Activated CD4-positive, alpha-beta T cell treated with anti-CD3 and anti-CD28 coated beads for 1 hour (primary cell): ENCODE measurements at places on chromosomes 2 and 18.

- DNase-seq: no peak
These were observed 590.8 kb upstream of the ID2 start for GRCh38 chr2:8090748-8091700.

- no peak for DNase-seq
These were observed 8.7 kb downstream of the GLS start for GRCh38 chr2:190889175-190889943.

DNA sequence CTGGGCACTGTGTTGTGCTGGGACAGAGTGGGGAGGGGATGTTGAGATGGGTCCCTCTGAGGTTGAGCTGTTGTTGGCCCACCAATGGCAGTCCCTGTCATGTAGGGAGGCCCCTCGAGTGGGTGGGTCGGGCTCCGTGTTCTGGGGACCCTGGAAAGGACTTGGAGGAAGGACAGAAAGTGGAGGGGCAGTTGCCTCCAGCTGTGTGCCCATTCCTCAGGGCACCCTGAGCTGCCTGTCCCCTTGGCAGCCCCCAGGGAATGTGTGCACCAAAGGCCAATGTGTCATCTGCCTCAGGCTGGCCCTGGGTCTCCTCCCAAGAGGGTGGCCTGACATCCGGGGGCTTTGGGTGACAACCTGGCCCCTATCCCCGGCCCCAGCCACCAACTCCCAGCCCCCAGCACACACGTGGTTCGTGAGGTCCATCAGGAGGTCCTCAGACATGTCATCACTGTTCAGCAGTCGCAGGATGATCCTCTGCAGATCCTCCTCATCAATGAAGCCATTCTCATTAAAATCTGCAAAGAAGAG is 57.7 kb downstream of the CIB4 start:
- no peak for DNase-seq

DNA sequence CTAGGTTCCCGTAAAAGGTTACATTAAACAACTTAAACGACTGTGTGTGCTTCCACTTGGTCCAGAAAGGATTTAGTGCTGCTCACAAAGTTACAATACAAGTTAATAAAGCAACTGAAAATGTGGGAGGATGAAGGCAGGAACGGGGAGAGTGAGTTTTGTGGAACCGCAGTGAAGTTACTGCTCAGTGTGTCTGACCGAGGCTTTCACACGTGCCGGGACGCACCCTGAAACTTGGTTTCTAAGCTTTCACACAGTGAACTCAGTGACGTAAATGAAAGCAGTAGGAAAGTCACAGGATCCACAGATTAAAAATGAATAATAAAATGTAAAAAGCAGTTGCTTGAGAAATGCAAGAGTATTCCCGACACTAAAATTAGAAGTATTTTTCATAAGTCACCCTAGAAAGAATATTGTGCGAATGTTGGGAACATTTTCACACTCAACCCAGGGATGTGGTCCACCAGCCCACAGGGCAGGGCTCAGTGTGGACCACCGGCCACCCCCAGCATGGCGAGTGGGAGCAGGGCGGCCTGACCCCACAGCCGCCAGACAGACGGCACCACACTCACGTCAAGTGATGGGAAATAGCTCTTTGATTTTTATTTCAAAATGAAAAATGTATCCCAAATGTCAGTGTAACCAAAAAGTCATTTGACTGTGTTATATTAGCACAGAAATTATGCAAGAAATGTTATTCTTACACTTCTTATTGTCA is 32.6 kb upstream of the CHMP1B start:
- DNase-seq: no peak

- DNase-seq: peak; percentile 15
These were observed 51.4 kb upstream of the SPAG16 start for GRCh38 chr2:213232649-213233437.

- DNase-seq: no peak
These were observed 13.2 kb upstream of the CD302 start for GRCh38 chr2:159811232-159811631.

DNA sequence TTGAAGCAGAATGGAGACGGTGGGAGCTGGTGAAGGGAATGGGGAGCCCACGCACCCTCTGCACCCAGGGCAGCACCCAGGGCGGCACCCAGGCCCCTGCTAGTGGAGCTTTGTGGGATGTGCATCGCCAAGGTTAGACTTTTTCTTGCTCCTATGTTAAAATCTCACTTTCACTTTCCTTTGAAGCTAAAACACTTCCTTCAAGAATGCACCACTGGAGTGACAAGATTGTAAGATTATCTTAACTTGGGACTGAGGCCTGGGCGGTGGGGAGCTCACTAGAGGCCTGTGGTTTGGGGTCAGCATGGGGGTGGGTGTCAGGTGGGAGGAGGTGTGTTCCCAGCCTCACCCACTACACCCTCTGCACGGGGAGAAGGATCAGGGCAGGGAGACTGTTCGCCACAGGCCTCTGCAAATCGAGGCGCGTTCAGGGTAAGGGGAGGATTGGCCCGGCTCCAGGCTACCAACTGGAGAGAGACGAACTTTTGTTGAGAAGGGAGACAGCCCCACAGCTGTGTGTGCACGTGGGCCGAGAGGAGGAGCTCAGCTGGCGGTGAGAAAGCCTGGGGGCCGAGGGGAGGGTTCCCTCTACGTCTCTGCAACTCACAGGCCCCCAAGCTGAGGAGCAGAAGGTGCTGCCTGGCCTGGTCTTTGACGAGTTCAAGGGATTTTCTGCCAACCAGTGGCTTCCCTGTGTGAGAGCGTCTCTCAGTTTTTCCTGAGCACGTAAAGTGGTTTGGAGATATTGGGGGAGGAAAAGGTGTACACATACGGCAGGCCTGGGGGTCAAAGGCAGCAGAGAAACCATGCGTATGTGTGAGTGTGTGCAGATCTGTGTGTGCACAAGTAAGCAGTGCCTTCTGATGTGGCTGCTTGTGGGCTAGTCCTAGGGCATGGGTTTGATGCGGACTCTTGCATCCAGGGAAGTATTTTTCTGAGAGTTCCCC is 147.7 kb downstream of the KLHL29 start:
- peak; percentile 27 for DNase-seq

DNA sequence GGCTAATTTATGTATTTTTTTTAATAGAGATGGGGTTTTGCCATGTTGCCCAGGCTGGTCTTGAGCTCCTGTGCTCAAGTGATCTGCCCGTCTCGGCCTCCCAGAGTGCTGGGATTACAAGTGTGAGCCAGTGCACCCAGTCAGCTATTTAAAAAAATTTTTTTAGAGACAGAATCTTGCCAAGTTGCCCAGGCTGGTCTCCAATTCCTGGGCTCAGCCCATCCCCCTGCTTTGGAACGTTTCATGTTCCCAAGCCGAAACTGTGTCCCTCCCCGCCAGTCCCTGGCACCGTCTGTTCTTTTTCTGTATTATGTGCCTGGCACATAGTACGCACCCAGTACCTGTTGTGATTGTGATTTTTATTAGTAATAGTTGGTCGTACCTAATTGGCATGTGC is 63.1 kb upstream of the MGAT5 start:
- no peak for DNase-seq
